ENCODE measurements at places on chromosomes 16 and 17. TPM values are rescaled to one million over a fixed set of nuclear protein-coding genes. Genes with fewer than 3 reads are reported as not detected.

DNA sequence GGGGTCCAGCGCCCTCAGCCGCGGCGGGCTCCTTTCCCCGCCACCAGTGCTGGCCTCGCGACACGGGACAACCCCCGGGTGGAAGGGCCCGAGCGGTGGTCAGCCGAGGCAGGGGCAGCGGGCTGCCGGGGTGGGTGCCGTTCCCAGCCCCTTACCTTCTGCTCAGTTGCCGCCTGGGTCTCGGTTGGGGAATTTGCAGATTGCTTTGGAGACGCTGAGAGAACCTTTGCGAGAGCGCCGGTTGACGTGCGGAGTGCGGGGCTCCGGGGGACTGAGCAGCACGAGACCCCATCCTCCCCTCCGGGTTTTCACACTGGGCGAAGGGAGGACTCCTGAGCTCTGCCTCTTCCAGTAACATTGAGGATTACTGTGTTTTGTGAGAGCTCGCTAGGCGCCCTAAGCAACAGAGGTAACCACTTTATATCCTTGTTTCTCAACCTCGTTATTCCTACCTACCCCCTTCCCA lies 381 bp downstream of the CTNS start:
- peak; percentile 23 for DNase-seq

PLA2G10 gene
- not detected for total RNA-seq

DNA sequence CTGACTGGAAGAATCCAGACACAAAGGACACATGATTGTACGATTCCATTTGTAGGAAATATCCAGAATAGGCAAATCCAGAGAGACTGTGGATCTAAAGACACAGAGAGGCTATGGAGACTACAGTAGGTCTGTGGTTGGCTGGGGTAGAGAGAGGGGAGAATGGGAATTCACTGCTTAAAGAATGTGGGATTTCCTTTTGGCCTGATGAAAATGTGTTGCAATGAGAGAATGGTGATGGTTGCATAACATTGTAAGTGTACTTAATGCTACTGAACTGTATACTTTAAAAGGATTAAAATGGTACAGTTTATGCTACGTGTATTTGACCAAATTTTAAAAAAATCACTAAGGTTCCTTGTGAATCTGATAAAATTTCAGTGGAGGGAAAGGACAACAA lies 62.1 kb downstream of the GPRC5B start:
- no peak for DNase-seq

ARSG gene
- total RNA-seq: 11.7 TPM

GRCh38 chr17:76888661-76889060 lies 20.5 kb downstream of the MGAT5B start:
- no peak for DNase-seq

GRCh38 chr16:4958510-4959438 lies 644 bp downstream of the SEC14L5 start:
- no peak for DNase-seq

GRCh38 chr16:2595393-2596205 lies 57.8 kb downstream of the PDPK1 start:
- peak; percentile 4 for DNase-seq

DNA sequence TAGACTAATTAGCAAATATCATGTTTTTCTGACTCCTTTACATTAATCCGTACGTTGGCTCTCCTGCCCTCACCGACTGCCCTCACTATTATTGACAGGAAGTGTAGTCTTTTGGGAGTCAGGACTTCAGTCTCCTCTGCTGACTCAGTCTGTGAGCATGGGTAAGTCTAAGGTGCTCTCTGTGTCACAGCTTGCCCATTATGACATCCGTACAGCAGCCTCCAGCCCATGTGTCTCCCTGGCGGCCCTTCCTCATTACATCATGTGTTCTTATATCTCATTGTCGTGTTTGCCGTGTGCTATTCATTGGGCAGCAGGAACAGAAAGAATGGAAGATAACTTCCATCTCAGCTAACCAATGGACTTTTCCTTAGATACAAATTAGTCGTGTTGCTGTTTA lies 77.5 kb downstream of the MRTFB start:
- no peak for DNase-seq

- no peak for DNase-seq
Observed at GRCh38 chr17:68396226-68397107, 60.8 kb downstream of the WIPI1 start.

- DNase-seq: no peak
Observed at GRCh38 chr16:85862476-85863383, 36.2 kb upstream of the IRF8 start.

- DNase-seq: no peak
Observed at GRCh38 chr16:5903153-5903552, 805.6 kb upstream of the EEF2KMT start.

IGF2BP1 gene
- 0.04 TPM for total RNA-seq

GRCh38 chr16:60811657-60812056 lies 1224.6 kb downstream of the CDH8 start:
- DNase-seq: no peak

NOD2 gene
- 3.8 TPM for total RNA-seq

GRCh38 chr16:17386229-17386628 lies 84.5 kb downstream of the XYLT1 start:
- no peak for DNase-seq

PPY gene
- not detected for total RNA-seq

DNA sequence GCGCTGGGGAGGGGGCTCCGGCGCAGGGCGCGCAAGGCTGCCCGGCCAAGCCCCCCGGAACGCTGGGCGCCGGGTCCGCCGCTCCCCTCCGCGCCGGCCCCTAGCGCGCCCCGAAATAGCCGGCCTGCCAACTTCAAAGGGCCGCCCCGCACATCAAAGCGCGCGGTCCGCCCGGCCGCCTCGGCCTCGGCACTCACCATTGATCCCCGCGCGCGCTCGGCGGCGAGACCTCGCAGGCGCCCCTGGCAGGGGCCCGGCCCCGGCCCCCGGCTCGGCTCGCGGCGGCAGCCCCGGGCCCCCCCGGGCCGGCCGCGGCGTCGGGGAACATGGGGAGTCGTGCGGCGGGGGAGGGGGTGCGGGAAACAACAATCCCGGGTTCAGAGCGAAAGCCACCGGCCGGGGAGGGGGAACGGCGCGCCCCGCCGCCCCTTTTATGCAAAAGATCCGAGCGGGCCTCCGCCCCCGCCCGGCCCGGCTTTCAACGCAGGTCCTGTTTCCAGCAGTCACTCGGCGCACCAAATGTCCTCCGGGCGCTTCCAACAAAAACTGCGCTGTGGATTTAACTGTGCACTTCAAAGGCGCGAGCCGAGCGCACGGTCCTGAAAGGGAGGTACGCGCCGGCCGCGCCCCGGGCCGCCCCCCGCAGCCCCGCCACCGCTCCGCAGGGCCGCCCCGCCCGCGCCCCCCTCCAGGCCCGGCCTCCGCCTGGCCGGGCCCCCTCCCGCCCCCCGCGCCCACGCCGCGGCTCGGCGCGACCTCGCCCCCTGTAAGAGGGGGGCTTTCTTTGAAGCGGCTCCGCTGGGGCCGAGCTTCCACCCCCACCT lies 608 bp downstream of the AXIN2 start:
- peak; percentile 81 for DNase-seq

DNA sequence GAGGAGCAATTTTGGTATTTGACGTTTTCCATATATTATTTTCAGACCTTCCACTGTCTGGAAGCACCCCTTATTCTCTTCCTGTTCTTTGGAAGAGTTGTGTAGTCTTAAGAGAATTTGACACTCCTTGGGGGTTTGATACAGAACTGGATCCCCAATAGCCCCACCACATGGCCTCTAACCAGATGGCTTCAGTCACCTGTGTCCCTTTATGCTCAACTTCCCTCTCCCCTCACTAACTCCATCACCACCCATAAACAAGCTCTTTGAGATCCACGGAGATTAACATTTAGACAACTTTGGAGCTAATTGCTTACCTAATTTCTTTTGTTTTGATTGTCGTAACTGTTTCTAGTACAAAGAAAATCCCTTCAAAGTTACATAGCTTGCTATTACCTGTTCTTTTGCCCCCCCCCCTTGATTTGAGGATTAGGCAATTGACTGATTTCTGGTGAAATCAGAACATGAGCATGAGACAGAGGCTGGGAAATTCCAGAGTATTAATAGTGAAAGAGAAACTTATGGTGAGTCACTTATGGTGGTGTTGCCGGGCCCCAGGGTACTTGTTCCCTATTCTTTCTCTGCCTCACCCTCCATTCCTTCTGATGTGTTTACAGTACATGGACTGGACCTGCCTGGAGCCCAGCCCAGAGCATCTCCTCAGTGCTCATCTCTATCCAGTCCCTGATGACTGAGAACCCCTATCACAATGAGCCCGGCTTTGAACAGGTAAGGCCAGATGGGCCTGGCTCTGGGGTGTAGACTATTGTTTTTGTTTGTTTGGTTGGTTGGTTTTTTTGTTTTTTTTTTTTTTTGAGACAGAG lies 7.5 kb downstream of the UBE2Z start:
- peak; percentile 40 for DNase-seq

AOC3 gene
- 0.79 TPM for total RNA-seq

DNA sequence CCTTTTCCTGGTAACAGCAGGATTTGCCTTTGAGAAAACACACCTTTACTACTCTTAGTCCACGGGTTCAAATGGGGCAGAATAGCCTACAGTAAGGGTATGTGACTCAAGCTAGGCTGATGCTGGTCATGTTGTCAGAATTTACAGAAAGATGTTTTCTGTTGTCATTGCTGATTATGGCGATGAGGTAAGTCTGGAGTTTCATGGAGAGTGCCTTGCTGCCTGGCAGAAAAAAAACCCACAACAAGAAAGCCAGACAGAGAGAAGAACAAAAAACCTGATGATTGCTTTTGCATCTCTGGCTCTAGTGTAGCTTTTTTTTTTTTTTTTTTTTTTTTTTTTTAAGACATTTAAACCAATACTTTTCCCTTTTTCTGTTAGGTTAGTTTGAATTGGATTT lies 47.9 kb downstream of the SLC6A4 start:
- no peak for DNase-seq

ASGR1 gene
- total RNA-seq: 0.29 TPM

CDRT4 gene
- 1.5 TPM for total RNA-seq

RNF222 gene
- total RNA-seq: 0.10 TPM

GRCh38 chr17:61305024-61305423 lies 94.6 kb upstream of the TBX2 start:
- DNase-seq: no peak

CCDC200 gene
- not detected for total RNA-seq

KRTAP4-1 gene
- not detected for total RNA-seq

- DNase-seq: no peak
Observed at GRCh38 chr17:68981288-68981687, 26.1 kb upstream of the ABCA8 start.

DNA sequence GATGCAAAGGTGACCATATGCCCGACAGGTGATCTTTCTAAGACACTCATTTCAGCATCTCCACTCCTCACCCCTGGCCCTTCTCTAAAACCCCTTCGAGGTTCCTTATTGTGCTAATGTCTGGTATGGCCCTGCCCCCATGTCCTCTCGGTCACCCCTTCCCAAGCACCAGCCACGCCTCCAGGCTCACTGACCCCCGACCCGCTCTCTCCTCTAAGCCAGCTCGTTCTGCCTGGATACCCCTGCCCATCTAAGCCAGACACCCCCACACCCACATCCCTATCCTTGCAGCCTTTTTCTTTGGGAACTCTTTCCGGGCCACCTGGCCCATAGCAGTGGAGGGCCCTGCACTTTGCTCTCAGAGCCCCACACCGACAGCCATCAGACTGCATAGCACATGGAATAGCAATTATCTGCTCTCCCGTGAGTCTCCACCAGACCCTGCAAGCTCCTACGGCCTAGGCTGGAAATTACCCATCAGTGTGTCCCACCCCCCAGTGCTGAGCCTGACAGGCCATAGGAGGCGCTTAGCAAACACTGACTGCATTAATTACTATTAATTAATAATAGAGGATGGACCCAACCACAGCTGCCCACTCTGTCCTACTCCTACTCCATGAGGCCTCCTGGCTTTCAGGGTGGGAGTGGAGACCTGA lies 176.7 kb downstream of the TMEM132E start:
- no peak for DNase-seq

DNA sequence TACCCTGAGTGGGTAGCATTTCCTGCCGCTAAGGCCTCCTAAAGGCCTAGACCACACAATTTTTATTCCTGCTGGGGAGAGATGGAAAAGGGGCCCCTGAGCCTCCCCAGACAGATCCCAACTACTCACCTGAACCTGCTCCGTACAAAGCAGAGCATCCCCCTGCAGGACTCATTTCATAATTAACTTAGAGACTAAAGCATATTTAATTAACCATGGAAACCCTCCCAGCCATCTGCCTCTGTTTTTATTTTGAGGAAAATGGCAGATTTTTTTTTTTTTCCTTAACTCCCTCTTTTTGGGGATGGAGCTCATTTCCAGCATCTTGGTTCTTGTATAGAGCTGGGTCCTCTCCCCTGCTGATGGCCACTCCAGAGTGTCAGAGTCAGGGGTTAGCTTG lies 96.5 kb upstream of the CRHR1 start:
- no peak for DNase-seq

GRCh38 chr16:72952811-72953271 lies 95.1 kb downstream of the ZFHX3 start:
- DNase-seq: no peak

DNA sequence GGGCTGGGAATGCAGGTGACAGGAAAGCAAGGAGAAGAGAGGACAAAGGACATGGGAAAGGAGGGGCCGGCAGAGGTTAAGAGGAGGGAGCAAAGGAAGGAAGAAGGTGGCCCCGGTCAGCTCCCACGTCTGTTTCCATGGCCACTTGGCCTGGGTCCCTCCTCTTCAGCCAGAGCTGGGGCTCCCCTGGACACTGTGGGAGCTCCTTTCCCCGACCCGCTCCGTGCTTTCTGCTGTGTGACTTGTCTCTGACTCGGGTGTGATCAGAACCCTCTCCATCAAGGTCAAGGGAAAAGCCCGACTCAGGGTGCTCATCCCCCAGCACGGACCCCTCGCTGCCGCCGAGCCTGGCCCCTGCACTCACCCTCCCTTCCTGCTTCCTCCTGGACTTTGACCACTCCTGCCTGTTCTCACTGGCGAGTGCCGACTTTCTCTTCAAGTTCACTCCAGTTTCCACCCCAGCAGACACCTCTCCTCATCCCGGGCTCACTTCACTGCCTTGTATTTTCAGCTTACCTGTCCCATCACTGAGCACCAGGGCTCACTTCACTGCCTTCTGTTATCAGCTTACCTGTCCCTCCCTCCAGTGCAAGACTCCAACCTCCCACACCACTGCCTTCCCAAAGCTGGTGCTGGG lies 61.2 kb downstream of the MEAK7 start:
- no peak for DNase-seq

DNA sequence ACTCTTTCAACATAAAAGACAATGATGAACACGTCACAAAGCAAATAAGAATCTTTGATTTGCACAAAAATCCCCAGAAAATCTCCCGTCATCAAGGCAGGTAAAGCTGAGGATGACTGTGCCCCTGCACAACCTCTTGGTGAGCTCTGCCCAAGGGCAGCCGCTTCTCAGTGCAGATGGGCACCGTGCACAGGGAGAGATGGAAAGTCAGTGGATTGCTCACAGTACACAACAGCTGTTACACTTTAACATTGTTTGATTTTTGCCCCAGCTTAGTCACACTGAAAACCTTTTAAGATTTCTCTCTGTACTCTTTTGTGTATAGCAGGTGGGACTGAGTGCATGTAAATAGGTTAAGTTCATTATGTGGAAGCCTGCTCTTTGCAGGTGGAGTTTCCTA lies 104.2 kb downstream of the CDK5R1 start:
- no peak for DNase-seq

CASKIN1 gene
- total RNA-seq: 0.07 TPM

All from activated CD4-positive, alpha-beta T cell treated with anti-CD3 and anti-CD28 coated beads, Interleukin-2, amount 10 ng/mL, durations not matched to agents 7 days and 5 days (primary cell).